Daoy (cell line): ENCODE measurements at places on chromosomes 6 and 20. TPM values are rescaled to one million over a fixed set of nuclear protein-coding genes. Genes with fewer than 3 reads are reported as not detected.

PTCRA gene
- total RNA-seq, result not detected in 2 replicates

MYT1 gene
- 0.06 TPM in 1 of 2 replicates, not detected in the other for total RNA-seq

SIRPD gene
- total RNA-seq, result not detected in 2 replicates

UBE2V1 gene
- total RNA-seq, result 31.9 and 35.8 TPM in 2 replicates

OXT gene
- not detected in 2 replicates for total RNA-seq

RAB44 gene
- under 0.01 and 0.65 TPM in 2 replicates for total RNA-seq

F13A1 gene
- total RNA-seq, result 0.06 and 0.12 TPM in 2 replicates

- no peak for DNase-seq
Observed at GRCh38 chr6:170000071-170000843, 248.8 kb downstream of the ERMARD start.

DNA sequence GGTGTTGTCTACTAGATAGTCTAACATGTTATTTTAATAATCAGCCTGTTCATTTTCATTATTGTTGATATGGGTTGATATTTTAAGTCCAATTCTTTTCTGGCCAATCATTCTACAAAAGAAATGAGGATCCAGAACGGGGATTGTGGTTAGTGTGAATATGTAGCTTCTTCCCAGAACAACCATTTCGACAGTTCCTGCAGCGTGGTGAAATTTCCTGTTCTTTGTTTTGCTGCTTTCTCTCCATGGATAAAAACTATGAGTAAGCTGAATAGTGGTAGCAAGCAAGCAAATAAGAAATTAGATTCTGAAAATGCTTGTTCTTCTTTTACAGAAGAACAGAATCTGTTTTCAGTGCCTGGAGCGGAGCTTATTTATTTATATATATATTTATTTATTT lies 65.5 kb upstream of the F13A1 start:
- no peak for DNase-seq

DNA sequence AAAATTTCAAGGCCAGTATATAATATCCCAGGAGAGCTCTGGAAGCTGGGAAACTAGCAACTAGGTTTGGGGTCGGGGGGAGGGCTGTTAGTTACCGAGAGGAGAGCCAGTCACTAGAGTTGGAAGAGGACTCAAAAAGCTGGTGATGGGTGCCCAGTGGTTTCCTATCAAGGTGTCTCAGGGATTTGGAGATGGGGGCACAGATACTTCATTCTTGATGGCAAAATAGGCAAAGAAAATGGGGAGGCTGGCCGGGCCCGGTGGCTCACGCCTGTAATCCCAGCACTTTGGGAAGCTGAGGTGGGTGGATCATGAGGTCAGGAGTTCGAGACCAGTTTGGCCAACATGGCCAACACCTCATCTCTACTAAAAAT lies 805 bp downstream of the PHF1 start:
- DNase-seq, result no peak

DNA sequence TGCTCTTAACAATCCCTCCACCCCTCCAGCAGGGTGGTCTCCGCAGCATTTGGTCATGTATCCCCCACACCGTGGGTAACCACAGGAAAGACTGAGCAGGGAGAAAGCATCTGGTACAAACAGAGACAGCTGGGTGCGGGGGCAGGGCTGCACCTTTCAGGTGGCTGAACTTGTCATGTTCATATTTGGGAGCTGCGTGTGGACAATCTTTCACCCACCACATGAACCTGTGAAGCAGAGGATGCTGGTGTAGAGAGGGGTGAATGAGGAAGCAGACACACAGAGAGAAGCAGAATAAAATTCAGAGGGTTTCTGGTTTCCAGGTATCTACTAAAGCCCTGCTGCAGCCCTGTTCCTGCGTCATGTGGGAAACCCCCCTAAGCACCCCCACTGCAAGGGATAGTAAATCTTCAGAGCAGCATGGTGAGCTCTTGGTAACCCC lies 8.9 kb downstream of the GFOD1 start:
- no peak for DNase-seq

GRCh38 chr20:16308754-16309153 lies 264.5 kb downstream of the KIF16B start:
- DNase-seq, result no peak

DNA sequence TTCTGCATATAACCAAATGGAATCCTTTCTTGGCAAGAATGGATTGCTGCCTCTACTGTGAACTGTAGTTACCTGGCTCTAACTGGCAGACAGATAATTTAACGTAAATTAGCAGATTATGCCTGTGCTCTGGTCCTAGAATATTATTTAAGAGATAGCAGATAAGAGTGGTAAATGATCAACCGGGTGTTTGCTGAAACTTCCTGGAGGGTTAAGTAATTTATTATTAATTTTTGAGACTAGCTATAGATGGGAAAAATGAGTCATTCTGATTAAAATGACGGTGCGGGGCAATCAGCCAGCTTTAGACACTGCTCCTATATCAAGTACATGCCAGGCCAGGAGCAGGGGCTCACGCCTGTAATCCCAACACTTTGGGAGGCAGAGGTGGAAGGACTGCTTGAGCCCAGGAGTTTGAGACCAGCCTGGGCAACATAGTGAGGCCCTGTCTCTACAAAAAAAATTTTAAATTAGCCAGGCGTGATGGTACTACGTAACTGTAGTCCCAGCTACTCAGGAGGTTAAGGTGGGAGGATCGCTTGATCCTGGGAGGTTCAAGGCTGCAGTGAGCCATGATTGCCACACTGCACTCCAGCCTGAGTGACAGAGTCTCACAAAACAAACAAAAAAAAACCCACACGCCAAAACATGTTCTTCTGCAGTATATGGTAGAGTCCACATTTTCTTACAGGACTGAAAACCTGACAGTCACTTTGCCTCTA lies 22.6 kb downstream of the B4GALT5 start:
- DNase-seq, result no peak

GRCh38 chr6:24504287-24504648 lies 9.5 kb downstream of the ALDH5A1 start:
- DNase-seq, result no peak
